ENCODE measurements at places on chromosomes 7 and 10.

- no peak for DNase-seq
Observed at GRCh38 chr7:101207459-101207858, 6.6 kb upstream of the MOGAT3 start.

GRCh38 chr10:124722798-124723783 lies 21.1 kb downstream of the FAM53B start:
- no peak for DNase-seq

- no peak for DNase-seq
Observed at GRCh38 chr10:79479283-79479909, 32.9 kb upstream of the EIF5AL1 start.

- no peak for DNase-seq
Observed at GRCh38 chr10:27312854-27313253, 72.3 kb upstream of the ACBD5 start.
